ENCODE measurements at places on chromosomes 7 and 10. TPM values are rescaled to one million over a fixed set of nuclear protein-coding genes. Genes with fewer than 3 reads are reported as not detected.

POP7 gene
- 7.4 TPM for total RNA-seq

ATG9B gene
- 16.8 TPM for total RNA-seq

ZNF786 gene
- 2.7 TPM for total RNA-seq

PTPN20 gene
- total RNA-seq, result 2.2 TPM

PLAU gene
- total RNA-seq, result not detected

CH25H gene
- 0.50 TPM for total RNA-seq

AKR1C4 gene
- total RNA-seq, result not detected

ITIH5 gene
- total RNA-seq, result not detected

SCART1 gene
- 5.2 TPM for total RNA-seq

CREB5 gene
- total RNA-seq, result 0.19 TPM

SFXN2 gene
- total RNA-seq, result 6.4 TPM

GLI3 gene
- 0.28 TPM for total RNA-seq

NOS3 gene
- 7.1 TPM for total RNA-seq

ATOH7 gene
- total RNA-seq, result not detected

CPXM2 gene
- not detected for total RNA-seq

AGMO gene
- total RNA-seq, result not detected

ACTL6B gene
- not detected for total RNA-seq

SLC29A4 gene
- 1.1 TPM for total RNA-seq

MALRD1 gene
- total RNA-seq, result not detected

PDK4 gene
- not detected for total RNA-seq

ENTPD1 gene
- total RNA-seq, result 0.82 TPM

CTTNBP2 gene
- total RNA-seq, result not detected

IQUB gene
- not detected for total RNA-seq

OR13A1 gene
- not detected for total RNA-seq

STK32C gene
- total RNA-seq, result 5.2 TPM

GRM3 gene
- total RNA-seq, result not detected

NFE2L3 gene
- total RNA-seq, result 0.93 TPM

FEZF1 gene
- total RNA-seq, result not detected

NPFFR1 gene
- total RNA-seq, result 0.03 TPM

PTPRZ1 gene
- not detected for total RNA-seq

MMP21 gene
- total RNA-seq, result 0.16 TPM

ASB10 gene
- not detected for total RNA-seq

GRID1 gene
- not detected for total RNA-seq

DGKB gene
- total RNA-seq, result not detected

BTBD16 gene
- total RNA-seq, result not detected

NAPEPLD gene
- total RNA-seq, result 1.5 TPM

TMEM184A gene
- not detected for total RNA-seq
